ENCODE measurements at places on chromosomes 4 and X.

- no peak for DNase-seq
Observed at GRCh38 chr4:126686491-126686890, 946.3 kb upstream of the INTU start.

DNA sequence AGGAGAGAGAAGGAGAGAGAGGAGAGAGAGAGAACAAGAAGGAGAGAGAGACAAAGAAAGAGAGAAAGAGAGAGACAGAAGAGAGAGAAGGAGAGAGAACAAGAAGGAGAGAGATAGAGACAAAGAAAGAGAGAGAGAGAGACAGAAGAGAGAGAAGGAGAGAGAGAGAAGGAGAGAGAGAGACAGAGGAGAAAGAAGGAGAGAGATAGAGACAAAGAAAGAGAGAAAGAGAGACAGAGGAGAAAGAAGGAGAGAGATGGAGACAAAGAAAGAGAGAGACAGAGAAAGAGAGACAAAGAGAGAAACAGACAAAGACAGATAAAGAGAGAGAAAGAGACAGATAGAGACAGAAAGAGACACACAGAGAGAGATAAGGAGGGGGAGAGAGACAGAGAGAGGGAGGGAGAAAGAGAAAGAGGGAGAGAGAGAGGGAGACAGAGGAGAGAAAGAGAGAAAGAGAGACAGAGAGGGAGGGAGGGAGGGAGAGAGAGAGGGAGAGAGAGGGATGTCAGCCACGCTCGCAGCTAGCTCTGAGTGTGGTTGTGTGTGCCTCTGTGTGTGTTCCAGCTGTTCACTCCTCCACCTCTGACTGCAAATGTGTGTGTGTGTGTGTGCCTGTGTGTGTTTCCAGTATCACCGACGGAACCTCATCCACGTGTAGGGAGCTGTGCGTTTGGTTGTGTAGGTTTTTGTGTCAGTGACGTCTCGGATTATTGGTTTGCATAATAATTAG lies 105.8 kb downstream of the CRLF2 start:
- no peak for DNase-seq

DNA sequence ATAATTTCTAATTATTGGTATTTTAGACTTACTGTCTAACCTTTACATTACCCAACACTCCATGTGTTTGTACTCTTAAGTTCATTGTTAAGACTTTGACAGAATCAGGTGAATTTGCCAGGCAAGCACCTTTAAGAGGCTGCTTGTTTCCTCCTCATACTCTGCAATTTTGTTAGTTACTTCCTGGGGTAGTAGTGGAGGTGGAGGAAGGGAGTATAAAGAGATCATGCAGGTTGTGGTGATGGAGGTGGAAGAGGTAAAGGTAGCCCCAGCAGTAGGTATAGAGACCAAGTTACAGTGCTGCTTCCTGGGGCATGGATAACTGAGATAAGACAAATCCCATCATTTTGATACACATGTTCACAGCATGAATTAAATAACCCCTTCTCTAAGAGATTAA lies 6.7 kb downstream of the WDR44 start:
- no peak for DNase-seq

DNA sequence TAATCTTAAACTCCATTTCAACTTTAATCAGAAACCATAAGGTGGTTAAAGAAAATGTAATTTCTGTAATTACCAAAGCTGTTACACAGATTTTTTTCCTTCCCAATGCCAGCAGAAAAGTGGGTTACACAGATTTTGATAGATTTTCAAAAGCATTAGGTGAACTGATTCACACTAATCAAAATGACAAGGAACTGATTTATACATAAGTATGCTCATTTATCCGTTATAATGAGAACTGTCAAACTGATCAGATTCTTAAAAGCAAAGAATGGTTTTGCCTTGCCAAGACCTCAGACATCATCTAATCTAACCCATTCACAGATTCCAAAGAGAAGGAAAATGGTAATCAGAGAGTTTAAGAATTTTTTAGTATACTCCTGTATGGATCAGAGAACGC lies 5.2 kb downstream of the UGDH start:
- no peak for DNase-seq

DNA sequence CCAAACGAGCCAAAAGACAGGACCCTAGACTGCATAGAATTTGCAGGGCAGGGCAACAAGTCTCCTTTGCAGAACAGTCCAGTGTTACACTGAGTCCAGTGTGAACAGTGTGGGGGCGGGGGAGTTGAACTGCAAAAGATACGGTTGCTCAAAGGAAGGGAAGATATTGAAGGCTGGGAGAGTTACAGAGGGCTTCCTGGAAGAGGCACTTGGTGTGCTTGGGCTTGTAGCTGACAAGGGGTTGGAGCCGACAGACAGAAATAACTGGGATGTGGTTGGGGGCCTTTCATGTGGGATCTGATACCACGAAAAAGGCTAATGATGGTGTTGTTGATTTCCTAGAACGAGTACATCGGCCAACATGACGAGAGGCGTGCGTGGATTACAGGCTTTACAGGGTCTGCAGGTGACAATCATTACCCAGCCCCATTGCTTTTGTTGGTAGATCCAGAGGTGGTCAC lies 6.1 kb downstream of the XPNPEP2 start:
- DNase-seq = no peak

- DNase-seq = no peak
Observed at GRCh38 chrX:20383477-20383876, 116.8 kb upstream of the RPS6KA3 start.

DNA sequence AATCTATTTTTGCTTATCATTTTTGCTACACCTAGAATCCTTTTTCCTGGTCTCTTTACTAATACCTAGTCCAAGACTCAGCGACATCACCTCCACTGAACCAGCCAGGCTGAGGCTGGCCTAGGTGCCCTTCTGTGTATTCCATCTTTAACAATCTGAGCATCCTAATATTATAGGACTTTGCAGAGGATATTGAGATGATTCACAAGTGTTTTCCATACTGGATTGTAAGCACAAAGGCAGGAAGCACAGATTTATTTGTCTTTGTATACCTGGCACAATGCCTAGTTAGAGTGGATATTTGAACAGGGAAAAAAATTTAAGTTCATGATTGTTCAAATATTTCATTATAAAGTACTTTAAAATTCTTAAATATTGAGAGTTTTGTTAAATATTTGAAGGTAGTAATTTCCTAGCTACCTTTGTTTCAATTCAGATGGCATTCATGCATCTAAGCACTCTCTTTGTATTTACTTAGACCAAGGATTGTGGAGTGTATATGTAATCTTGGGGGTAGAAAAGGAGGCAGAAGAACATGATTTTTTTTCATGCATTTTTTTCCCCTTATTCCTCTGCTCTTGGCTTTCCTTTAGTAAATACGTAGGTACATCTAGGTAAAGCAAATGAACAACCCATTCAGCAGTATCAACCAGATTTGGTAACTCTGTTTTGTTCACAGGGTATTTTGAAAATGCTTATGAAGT lies 18.4 kb downstream of the SMARCA5 start:
- no peak for DNase-seq
